ENCODE measurements at places on chromosomes 4 and X.

DNA sequence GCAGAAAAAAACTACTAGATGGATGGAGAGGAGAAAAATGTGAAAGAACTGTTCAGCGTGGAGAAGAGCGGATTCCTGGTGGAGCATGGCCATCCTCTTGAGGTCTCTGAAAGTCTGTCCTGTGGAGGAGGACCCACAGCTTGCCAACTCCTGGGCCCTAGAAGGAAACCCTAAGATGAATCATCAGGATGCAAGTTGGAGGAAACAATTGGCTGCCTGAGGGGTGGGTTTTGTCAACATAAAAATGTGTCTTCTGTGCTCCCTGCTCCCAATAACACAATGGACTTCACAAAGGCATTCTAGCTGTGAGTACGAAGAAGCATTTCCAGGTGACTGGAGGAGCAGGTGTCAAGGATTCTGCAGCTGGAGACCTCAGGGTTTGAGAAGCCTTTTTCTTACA is 37.2 kb downstream of the CNGA2 start:
- DNase-seq, result no peak

- no peak for DNase-seq
Measured at GRCh38 chr4:189807031-189807430, 133.6 kb upstream of the FRG1 start.

GRCh38 chr4:141339966-141340365 is 119.3 kb downstream of the ZNF330 start:
- DNase-seq, result no peak

- peak; percentile 8 for DNase-seq
Measured at GRCh38 chr4:102868153-102868780, 525 bp upstream of the CISD2 start.

GRCh38 chr4:183205709-183206108 is 106.7 kb downstream of the WWC2 start:
- DNase-seq, result no peak

DNA sequence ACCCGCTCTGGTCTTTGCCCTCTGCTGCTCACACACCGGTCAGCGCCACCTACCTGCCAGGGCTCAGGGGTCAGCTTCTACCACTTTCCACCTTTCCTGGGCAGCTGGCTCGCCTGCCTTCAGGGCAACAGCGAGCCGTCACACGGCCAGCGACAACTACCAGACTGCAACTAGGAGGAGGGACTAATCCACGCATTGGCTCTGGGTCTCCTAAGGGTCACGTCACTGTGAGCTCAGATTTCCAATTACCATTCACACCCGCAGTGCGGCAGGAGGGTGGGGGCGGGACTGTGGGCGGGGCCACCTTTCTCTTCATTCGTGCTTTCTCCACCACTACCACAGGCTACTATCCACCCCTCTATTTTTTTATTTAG is at the start of gene BEX5:
TSS of gene BEX5 (minus strand) at position 172 of the 374 bp plus-strand sequence. CDS start 1,712 bp downstream, outside the sequence.
- DNase-seq, result no peak

DNA sequence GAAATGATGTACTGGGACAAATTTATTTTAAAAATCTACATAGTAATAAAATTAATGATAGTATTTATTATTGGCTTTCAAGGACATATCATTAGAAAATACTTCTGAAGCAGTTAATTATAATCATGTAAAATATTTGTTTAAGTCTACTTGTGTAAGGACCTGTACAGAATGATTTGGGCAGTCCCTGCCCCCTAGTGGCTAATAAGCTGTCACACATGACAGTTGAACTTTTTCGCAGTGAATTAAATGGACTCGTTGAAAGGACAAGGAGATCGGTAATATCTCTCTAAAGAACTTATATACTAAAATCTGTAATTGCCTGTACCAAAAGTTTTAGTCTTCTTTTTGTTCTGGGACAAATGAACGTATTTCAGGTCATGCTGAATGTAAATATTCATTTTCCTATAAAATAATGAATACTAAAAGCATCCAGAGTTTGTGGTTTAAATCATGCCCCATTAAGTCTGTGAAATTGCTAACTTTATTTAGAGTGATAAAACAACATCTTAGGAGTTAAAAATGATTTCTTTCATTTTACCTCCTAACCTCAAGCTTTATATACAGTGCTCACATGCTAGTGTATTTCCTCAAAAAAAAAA is 13.6 kb downstream of the EXOC1 start:
- DNase-seq, result no peak

DNA sequence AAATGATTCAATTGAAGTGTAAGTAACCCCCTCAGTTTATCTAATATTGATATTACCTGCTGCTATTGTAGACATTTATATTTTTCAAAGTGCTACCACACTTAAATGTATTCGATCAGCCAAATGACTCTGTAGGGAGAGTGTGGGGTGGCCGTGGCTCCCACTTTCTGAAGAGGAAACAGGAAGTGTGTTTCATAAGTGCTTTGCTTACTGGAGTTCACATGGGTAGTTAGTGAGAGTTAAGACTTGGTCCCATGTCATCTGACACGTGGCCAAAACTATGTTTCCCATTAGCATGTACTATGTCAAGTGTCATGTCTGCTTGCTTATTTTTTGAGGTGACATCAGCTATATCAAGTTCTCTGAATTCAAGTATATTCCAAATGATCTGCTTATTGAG is 308.1 kb upstream of the GATB start:
- DNase-seq, result no peak

DNA sequence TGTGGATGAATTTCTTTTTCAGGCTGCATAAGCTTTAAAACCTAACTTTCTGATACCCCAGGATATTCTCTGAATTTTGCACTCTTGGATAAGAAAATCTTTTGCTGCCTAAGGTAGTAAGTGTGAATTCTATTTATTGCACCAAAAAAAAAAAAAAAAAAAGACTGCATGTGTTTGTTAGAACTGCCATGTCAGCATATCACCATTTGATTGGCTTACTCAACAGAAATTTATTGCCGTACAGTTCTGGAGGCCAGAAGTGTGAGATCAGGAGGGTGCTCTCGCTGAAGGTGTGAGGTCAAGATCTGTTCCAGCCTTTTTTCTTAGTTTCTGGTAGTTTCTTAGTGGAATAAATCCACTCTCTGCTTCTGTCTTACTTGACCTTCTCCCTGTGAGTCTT is 1250.0 kb upstream of the PRKX start:
- DNase-seq, result no peak

DNA sequence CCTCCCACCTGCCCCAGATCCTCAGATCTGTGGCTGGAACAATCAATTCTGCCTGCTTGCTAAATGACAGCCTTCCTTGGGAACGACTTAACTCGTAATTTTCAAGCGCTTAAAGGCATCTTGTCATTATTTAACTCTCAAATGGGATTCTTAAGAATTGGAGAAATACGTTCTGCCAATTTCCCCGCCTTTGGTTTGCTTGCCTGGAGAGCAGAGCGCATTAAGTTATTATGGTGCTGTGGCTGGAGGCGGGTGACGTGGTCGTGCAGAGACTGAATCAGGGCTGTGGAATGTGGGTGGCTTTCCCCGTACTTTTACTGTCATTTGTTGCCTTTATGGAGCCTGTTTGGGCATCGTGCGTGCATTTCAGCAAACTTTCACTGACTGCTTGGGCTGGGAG is 78.9 kb upstream of the PSAPL1 start:
- DNase-seq, result no peak

DNA sequence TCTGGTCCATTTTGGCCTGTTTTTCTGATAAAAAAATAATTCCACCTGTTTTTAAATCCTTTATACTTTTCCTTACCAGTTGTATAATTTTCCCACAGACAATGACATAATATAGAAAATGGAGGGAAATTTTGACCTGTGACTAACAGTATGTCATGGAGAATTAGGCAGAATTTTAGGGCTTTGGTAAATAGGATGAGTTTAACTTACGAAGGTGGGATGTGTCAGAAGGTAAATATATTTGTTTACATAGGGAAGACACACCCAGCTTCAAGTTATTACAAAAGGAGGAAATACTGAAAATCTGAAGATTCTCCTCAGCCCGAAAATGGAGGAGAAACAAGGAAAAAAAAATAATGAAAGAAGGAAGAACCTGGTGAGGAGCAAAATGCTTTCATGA is 64.6 kb upstream of the PPP3CA start:
- no peak for DNase-seq

DNA sequence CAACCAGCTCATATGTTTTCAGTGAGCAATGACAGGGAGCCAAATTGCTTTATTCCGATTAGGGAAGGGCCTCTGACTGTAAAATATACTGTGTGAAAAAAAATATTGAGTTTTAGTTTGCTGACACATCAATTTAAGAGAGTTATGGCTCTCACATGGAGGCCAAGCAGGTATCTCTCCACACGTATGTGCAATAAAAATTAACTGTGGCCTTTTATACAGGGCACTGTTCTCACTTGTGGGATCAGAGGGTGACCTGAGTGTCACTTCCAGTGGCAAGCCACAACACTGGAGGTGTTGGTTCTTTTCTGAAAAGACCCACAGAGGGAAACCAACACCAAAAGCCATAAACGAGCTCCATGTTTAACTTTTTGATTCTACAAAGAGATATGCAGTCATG is 462.8 kb downstream of the MID1IP1 start:
- no peak for DNase-seq

DNA sequence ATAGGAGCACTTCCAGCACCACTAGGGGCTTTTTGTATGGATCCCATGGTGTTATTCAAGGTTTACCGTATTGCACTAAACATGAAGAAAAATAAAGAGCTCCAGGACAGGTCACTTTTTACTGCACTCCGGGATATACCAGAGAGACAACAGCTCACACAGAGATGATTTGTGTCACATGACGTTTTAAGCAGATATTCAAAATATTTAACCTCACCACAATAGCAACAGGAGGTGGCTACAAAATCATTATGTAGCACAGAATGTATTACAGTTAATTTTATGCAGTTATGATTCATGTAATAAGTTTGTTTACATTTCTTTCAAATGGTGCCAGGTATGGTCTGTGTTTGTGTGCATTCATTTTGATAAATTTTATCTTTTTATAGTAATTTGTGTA is 100.6 kb downstream of the LUZP4 start:
- no peak for DNase-seq

DNA sequence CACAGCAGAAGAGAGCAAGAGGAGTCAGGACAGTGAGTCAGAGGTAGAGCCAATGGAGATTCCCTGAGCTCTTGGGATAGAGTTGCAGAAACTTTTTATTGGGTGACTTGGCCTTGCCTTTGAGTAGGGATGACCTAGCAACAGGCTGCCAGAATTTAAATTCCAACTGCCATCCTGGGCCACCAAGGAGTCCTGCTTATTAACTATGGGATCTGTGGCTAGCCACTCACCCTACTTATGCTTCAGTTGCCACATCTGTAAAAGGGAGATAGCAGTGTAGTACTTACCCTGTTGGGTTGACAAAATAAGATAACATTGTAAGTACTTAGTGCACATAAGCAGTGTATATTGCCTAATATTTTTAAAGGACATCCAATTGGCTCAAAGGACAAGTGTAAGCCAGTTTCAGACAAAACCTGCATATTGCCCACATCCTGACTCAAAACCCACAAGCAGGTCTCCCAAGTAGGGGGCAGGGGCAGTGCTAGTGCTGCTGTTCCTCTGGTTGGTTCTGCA is 43.5 kb upstream of the TMEM164 start:
- DNase-seq, result no peak

GRCh38 chr4:186318481-186318880 is 52.5 kb downstream of the F11 start:
- DNase-seq, result no peak

- no peak for DNase-seq
Measured at GRCh38 chr4:70640192-70640591, 11.6 kb downstream of the ENAM start.

- DNase-seq, result no peak
Measured at GRCh38 chrX:40035726-40036125, 62.0 kb downstream of the BCOR start.

- no peak for DNase-seq
Measured at GRCh38 chr4:75860606-75861005, 41.6 kb downstream of the PPEF2 start.

DNA sequence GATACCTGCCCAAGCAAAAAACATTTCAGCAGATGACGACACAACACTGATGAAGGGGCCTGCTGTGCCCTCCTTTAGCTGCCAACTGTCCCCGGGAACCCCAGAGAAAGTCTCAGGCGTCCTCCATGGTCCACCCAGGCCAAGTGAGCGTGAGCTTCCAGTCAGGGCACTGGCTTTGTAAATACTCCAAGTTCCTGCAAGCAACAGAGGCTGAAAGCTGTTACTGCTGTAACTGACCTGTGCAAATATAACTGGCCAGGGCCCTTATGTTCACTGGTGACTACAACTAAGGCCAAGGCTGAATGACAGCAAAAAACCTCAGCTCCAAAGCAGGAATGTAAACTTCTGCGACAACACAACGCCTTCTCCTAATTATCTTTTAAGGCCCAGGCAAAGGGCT is 8.2 kb downstream of the WDR1 start:
- DNase-seq, result no peak

GRCh38 chr4:152114562-152114961 is 353.8 kb upstream of the GATB start:
- no peak for DNase-seq

DNA sequence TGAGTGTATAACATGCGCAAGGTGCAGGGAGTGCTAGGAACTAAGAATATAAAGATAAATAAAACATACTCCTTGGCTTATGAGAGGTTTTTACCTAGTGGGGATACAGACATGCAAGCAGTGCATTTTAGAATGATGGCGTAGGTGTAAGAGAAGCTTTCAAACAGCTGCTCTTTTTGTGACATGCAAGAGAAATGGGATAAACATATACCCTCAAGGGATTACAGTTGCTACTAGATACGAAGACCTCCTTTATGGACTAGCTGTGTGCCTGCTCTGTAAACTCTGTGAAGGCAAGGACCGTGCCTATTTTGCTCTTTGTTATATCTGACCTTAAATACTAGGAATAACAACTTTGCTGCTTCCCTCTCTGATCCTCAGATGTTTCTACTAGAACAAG is 39.0 kb upstream of the SLITRK4 start:
- DNase-seq, result no peak

- DNase-seq, result no peak
Measured at GRCh38 chrX:104347860-104348259, 93.1 kb upstream of the ESX1 start.

DNA sequence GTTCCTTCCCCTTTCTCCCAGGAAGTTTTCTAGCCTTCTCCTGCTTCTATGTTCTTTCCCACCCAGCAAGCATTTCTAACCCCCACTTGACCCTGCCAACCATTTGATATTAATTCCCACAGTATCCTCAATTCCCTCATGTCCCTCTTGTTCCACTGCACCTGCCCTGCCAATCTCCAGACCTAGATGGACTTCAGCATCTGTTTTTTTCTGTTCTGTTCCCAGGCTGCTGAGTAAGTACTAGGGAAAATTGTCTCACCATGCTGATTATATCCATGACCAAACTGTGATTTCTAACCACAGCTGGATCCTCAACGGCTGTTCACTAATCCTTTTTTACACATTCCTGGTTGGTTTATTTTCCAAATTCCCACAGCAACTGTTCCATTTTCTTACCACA is 37.7 kb downstream of the CLCN5 start:
- DNase-seq, result no peak

- no peak for DNase-seq
Measured at GRCh38 chr4:153785910-153786721, 2.8 kb downstream of the SFRP2 start.

GRCh38 chr4:174828845-174829701 is at the start of gene GLRA3:
GLRA3 (minus strand) TSS chr4:174829247; CDS start chr4:174828811, 436 bp downstream.
- DNase-seq, result no peak

Data from stimulated activated CD8-positive, alpha-beta memory T cell treated with anti-CD3 and anti-CD28 coated beads, Interleukin-15, amount 100 ng/mL, for 24 hours (primary cell).